Activated T-cell treated with anti-CD3 and anti-CD28 coated beads, Interleukin-2, amount 50 U/mL, for 1 hour (primary cell): ENCODE measurements at places on chromosomes 3 and 15.

DNA sequence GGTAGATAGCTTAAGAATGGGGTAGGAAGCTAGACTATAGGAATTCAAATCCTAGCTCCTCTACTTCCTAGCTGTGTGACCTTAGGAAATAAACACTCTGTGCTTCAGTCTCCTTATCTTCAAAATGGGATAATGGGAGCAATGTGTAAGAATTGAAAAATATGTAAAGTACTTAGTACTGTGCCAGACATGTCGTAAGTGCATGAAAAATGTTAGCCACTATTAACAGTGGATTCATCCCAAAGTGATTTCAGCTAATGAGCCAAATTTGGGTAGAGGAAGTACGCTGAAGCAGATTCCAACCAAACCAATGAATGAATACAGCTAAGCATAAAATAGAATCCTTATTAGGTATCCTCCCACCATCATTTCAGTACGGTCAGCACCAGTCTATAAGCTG lies 192.1 kb downstream of the RORA start:
- DNase-seq, result no peak

DNA sequence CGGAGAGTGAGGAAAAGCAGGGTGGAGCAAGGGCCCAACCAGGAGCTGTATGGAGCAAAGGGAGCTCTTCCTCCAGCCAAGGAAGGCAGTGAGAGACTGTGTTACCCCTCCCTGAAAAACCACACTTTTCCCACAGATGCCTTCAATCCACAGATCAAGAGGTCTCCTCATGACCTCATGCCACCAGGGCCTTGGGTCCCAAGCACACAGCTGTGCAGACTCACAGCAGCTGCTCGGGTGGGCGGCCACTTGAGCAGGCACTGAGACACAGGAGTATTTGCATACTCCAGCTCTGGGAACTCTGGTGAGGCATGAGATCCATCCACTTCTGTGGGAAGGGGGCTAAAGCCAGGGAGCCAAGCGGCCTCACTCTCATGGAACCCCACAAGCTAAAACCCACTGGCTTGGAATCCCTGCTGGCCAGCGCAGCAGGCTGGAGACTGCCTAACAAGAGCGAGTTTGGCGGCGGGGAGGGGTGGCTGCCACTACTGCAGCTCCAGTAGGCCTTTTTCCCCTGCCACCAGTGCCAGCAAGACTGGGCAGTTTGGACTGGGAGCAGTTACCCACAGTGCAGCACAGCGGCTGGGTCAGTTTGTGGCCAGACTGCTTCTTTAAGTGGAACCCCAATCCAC lies 880.6 kb upstream of the ARPP21 start:
- no peak for DNase-seq

- DNase-seq, result no peak
These were observed 92.0 kb upstream of the VGLL3 start for GRCh38 chr3:87082796-87083440.

- DNase-seq, result no peak
These were observed 3.8 kb downstream of the STT3B start for GRCh38 chr3:31536497-31536896.

DNA sequence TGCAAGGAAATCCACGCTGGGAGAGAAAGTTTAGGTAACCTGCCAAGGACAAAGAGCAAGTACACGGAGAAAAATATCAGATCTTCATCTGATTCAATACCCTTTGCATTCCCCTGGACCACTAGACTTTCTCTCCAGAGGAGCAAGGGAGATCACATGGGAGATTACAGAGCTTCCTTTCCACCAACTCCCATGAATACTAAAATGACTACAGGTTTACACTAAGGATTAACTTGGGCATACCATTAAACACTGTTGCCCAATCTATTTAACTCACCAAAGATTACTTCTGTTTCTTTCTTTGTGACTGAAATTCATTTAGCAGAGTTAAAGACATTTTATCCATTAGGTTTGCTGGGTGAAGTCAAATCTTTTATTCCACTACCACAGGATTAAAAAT lies 71.2 kb downstream of the RYK start:
- DNase-seq, result no peak

DNA sequence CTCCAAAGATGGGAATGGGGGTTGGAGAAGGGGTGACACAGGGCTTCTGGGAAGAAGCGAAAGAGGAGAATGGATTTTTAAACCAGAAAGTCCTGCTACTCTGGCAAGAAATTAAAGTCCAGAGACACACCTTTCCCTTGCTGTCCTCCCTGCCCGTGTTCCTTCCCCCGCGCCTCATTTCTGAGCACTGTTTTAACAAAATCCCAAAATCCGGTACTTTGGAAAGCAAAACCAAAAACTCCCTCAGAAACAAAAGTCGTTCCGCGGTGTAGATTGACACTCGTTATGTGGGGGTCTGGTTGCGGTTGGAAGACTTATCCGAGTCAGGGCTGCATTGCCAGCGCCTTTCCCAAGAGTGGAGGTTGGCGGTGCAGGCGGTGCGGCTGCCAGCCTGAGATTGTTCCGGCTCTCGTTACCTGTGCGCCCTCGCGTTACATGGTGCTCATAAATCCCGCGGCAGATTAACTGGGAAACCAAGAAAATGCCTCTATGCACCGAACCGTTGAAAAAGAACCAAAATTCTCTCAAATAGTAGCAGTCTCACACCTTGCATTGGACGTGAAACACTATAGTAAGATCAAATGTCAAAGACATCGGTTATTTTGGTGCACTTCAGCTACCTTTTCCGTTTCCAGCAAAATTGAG lies 217.7 kb downstream of the MEIS2 start:
- no peak for DNase-seq
